ENCODE measurements at places on chromosomes 1 and 21.

DNA sequence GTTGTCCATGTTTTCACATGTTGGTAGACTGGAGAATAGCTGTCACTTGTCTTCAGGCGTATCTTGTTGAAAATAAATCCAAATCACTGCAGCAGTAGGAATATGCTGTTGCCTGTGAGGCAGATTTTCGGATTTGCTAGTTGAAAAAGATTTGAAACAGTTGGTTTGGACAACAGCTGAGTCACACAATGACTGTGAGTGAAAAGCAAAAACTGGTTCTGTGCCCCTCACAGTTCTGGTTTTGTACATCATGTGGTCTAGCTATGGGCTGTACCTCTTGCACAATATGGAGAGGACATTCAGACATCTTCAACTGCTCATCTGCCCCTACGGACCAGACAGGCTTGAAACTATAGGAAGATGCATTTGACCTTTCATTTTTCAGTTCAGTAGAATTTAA is 1.8 kb downstream of the ARF1 start:
- no peak for DNase-seq

DNA sequence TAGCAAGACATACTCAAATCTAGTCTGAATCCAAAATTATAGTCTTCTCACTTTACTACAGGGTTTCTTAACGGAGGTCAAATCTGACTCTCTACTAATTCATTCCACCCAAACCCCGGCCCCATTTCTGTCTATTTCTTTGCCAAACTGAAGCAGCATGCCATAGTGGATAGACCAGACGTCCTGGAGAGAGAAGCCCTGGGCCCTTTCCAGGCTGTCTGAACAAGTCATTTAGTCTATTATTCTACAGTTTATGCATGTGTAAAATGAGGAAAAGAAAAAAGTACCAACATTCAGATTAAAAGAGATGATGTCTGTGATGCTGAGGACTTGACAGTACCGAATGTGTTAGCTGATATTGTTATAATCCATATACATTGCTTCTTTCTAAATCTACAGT is 95.0 kb downstream of the GDAP2 start:
- no peak for DNase-seq

DNA sequence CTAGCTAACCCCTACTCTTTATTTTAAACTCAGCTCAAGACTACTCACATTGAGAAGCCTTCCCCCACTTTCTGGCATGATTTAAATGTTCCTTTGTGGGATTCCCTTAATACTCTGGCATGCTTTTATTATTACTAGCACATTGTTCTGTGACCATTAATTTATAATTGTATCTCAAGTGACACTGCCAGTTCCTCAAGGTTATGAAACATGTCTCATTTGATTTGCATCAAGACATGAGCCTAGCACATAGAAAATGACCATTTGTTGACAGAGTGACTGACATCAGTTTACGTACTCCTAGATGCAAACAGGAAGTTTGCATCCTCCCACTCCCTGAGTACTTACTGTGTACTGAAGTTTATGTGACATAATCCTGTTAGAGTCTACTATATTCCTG is 15.2 kb downstream of the RGS4 start:
- no peak for DNase-seq

GRCh38 chr1:172654535-172654934 is 4.4 kb upstream of the FASLG start:
- no peak for DNase-seq

- DNase-seq, result no peak
Observed at GRCh38 chr1:212981571-212982328, 31.4 kb downstream of the VASH2 start.

DNA sequence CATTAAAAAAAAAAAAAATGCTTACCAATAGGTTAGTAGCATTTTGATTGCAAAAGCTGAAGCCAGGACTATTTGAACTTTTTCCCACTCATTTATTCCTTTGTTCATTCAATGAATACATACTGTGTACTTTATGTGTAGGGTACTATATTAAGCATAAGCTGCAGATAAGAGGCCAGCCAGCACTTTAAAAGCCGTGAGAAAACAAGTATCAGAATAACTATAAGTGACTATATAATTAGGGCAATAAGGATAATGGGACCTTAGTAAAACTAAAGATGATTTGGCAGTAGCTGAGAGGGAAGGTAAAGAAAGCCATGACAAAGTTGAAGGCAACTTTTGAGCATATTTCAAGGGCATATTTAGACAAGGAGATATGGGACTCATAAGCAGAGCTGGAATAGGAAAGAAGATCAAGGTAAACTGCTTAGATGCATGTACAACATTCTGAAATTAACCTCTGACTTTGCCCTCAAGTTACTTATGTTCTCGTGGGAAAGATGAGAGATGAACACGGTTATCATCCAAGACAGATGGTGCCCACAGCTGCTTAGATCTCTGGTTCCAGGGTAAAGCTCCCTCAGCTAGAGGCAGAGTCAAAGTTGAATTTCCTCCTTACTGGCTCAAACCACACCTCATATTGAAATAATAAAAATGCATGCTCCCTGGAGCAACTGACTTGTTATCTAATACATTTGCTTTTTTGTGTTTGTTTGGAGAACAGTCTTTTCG is 44.0 kb upstream of the FMO2 start:
- no peak for DNase-seq

DNA sequence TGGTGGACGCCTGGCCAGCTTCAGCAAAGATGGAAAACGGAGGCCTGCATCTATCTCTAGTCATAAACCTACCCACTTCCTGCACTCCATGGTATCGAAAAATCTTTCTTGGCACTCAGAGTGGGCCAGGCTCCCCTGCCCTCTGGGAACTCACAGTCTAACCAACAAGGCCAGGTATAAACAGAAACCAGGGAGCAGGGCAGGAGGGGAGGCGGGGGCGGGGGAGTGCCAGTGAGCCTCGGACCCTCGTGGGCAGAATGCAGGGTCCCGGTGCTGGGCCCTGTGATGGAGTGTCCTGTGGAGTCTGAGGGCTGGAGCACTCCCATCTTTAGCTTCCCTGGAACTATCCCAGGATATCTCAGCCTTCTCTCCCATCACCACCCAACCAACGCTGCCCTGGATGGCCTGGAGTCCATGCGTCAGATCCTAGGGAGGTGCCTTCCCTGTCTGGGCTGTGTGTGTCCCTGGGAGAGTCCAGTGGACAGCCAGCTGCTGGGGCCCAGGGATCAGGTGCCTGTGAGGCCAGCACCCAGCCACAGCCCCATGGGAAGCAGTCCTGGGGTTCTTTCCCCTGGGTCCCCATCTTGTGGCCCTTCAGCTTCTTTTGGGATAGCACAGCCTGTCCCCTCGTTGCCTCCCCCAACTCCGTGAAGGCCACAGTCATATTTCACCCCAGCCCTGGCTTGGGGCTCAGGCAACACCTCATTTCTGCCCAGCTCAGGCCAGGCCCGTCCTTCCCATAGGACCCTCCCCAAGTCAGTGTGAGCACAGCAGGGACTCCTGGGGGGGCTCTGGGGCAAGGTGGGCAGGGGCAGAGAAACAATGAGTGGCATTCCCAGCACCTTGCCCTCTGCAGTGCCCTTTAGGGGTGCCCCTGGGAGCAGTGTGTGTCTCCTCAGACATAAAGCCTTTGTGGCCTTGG is 1.1 kb upstream of the EPS8L3 start:
- DNase-seq, result no peak

DNA sequence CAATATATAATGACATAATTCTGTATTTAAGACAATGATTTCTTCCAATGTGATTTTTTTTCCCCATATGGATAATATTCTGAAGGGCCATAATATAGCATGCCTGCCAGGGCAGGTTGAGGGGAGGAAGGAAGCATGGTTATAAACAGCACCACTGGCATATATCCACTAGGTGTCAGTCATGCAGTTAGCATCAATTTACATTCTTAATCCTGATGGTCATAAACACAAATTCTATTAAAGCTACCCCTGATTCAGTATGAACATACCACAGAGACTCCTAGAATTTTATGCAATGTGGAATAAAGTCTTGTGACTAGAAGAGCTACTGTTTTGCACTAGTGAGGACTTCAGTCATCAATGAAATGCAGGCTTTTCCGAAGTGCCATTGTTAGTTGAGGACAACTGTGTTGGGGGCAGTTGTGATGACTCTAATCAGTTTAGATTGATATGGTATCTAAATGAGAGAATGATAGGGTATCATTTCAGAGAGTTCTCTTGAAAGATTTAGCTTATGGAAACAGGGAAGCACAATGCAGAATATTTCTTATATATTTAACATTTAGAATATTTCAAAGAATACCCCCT is 342.7 kb upstream of the NR5A2 start:
- DNase-seq, result peak; percentile 13
